NCI-H226 (cell line): ENCODE measurements at places on chromosomes 3 and 15.

DNA sequence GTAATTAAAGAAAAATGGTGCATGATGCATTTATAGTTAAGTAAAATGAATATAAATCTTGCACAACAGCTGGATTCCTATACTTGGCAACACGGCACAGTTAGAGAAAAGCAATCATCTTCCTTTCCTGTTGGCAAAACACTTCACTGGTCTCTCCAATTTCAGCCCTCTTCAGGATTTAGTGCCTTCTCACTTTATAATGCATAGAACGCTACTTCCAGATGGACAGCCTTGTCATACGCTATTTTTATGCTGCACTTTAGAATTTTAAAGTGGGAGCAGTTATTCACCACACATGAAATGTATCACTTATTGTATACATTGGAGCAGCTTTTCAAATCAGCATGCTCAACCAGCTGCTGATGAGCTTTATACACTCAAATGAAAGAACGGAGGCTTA lies 194.4 kb upstream of the GBE1 start:
- DNase-seq, result no peak

- DNase-seq, result no peak
Measured at GRCh38 chr3:102883515-102883914, 448.7 kb downstream of the ZPLD1 start.

GRCh38 chr15:38612159-38612863 lies 47.7 kb upstream of the RASGRP1 start:
- no peak for DNase-seq

- DNase-seq, result no peak
Measured at GRCh38 chr3:100802126-100802525, 92.8 kb downstream of the TFG start.

GRCh38 chr3:43534675-43535074 lies 87.1 kb downstream of the ANO10 start:
- no peak for DNase-seq

GRCh38 chr3:69122403-69122802 lies at the start of gene LMOD3:
LMOD3 (minus strand) TSS chr3:69122595; CDS start chr3:69122386, 209 bp downstream.
- DNase-seq, result no peak

- no peak for DNase-seq
Measured at GRCh38 chr3:49371946-49372345, 13.8 kb upstream of the GPX1 start.

DNA sequence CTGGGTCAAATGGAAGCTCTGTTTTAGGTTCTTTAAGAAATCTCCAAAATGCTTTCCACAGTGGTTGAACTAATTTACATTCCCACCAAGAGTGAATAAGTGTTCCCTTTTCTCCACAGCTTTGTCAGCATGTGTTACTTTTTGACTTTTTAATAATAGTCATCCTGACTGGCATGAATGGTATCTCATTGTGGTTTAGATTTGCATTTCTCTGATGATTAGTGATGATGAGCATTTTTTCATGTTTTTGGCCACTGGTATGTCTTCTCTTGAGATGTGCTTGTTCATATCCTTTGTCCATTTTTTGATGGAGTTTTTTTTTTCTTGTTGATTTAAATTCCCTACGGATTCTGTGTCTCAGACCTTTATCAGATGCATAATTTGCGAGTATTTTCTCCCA lies 745.0 kb upstream of the BCHE start:
- peak; percentile 3 for DNase-seq

DNA sequence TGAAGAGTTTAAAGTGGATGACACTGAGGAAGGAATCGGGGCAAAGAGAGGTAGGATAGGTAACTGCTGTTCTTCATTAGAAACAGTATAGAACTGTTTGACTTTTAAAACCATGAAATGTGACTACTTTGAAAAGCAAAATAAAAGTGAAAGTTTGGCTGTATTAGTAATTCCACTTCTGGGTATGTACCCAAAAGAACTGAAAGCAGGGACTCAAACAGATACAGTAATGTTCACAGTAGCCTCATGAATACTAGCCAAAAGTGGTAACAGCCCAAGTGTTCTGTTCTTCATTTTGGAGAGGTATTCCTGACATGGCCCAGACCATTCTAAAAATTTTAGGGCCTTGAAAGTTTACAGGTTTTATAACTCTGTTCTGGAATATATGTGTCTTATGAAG lies 1055.4 kb downstream of the TBL1XR1 start:
- no peak for DNase-seq

- peak; percentile 80 for DNase-seq
Measured at GRCh38 chr15:65796610-65797078, 4.6 kb upstream of the DENND4A start.

- no peak for DNase-seq
Measured at GRCh38 chr3:128368626-128369025, 98.1 kb downstream of the DNAJB8 start.

DNA sequence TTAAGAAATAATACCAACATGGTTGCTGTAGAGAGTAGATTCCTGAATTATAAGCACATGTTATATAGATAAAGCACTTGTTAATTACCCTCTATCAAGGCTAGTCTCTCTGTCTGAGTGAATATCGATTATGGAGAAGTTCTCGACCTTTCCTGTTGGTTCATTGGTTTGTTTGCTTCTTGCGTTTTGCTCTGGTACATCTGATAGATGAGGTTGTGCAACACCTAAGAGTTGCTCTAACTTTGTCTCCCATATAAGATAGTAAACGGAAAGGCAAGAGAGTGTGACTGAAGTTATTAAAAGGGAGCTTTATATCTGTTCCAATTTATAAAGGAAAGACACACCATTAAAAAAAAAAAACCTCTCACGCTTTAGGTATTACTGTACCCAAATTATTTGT lies 69.0 kb downstream of the PYDC2 start:
- no peak for DNase-seq

DNA sequence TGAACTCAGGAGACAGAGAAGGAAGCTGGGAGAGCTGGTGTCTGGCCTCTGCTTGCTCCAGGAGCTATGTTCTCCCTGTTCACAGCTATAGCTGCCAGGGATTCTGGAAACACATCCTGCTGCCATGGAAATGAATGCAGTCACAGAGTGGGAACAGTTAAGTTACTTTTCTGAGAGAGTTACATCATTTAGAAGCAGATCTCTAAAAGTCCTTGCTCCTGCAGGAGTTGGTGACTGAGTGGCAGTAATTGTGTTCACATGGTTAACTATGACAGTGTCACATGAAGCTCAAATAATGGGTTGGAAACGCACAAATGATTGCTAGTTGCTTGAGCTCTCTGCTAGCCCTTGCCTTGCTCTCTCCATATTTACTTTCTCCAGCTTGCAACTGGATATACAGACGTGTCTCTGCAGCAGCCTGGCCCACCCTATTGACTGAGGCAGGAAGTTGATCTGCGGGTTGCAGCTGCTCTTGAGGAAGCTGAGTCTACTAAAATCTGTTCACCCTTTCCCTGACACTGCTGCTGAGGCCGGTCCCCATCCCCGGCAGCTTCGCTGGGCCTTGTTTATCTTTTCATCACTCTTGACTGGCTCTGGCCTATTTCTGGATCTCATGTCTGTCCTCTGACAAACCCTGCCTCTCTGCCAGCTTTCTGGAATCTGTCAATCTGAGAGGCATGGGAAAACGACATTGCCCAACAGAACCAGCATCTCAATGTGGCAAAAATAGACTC lies 16.7 kb upstream of the ISLR start:
- DNase-seq, result no peak

DNA sequence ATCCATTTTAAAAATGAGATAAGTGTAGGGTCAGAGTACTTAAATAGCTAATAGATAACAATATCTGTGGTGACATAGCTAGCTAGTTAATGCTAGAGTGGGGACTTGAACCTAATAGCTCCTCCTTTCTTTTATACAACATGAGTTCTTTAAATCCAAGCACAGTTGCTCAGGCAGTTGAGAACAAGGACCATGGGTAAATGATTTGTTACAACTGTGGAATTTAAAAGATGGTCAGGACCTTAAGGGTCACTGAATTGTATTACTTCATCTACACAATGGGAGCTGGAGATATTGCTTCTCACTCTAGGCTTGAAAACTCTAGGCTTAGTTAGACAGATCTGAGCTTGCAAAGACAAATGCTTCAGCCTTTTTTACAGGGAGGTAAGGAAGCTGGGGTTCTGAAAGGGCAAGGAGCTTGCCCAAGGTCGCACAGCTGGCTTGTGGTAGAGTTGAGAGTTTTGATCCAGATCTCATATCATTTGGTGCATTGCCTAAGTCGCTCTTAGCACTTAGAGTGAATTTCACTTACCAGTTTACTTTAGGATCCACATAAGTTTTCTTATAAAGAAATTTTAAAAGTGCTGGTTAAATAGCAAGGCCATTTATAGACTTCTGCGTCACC lies 90.2 kb downstream of the EDEM1 start:
- DNase-seq, result no peak

- DNase-seq, result no peak
Measured at GRCh38 chr3:43198791-43199644, 87.3 kb upstream of the SNRK start.

DNA sequence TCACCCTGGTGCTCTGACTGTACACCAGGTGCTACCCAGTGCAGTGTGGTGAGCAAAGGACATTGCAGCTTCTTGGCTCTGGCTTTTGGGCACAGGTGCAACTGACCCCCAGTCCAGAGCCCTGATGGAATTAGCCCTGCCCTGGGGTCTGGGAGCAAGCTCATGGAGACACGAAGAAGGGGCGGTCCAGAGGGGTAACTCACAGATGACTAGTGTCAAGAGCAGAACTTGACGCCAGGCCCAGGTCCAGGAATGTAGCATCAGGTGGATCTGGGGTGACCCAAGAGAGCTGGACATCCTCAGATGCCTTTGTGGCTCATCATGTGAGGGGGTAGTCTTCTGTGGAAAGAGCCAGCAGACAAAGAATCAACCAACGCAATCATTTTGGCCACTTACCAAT lies 88.9 kb downstream of the ASB7 start:
- peak; percentile 1 for DNase-seq

DNA sequence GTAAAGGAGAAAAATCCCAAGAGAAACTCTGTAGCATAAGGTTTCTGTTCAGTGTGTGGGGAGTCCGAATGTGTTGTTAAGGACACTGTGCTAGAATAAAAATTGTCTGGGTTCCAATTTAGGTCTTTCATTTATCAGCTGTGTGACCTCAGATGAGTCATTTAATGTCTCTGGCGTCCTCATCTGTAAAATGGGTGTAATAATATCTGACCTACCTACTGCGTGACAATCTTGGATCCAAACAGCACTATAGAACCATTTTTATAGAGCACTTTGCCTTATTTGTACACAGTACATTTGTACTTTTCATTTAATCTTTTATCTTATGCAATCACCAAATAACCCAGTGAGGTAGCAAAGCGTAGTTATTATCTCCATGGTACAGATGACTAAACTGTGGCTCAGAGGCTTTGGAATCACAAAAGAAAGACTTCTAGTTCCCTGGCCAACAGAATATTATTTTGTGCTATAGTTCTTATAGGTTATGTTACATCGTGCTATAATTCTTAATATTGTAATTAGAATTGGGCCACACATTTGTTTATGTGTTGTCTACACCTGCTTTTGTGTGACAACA lies 46.6 kb upstream of the TNIK start:
- DNase-seq, result peak; percentile 35

GRCh38 chr3:101009386-101009785 lies 16.2 kb upstream of the ABI3BP start:
- peak; percentile 56 for DNase-seq

DNA sequence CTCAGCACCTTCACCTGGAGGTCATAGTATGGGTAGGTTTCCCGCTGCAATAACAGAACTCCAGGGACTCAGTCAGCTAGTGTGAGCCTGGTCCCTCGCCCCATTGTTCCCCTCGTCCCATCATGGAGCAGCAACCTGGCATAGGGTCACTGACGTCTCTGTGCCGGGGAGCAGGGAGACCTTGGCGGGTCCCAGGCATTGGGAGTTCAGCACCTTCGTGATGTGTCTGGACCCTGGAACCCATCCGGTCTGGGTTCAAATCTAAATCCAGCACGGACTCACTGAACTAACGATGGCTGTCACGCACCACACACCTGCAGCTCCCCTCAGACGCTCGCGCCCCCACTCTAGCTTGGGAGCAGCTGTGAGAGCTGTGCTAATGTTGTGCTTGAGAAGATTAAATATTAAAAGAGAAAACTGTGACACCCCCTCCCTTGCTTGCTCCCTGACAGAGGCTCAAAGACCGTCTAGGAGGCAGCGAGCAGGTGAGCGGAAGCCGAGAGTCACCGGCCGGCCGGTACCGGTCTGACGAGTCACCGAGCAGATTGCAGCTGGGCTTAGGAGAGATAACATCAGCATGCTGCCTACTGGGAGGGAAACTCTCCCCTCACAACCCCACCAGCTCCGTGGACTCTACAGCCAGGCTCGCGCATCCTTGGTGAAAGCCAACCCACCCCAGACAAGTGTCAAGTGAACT lies 742 bp downstream of the PLA2G4F start:
- DNase-seq, result no peak

DNA sequence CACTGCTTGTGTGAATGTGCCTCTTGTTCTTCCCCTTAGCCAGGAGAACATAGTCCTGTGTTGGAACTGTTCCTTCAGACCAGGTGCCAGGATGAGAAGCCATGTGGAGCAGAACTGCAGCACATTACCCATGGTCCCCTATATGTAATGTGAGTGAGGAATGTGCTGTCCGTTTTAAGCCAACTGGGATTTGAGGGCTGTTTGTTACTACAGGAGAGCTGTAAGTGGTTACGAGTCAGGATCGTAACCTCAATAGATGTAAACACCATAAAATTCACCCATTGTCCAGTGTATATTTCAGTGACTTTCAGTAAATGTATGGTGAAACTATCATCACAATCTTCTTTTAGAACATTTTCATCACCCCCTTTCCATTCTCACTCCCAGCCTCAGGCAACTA lies 10.1 kb upstream of the SCAP start:
- DNase-seq, result no peak

- DNase-seq, result no peak
Measured at GRCh38 chr3:43769885-43770425, 79.2 kb downstream of the ABHD5 start.

DNA sequence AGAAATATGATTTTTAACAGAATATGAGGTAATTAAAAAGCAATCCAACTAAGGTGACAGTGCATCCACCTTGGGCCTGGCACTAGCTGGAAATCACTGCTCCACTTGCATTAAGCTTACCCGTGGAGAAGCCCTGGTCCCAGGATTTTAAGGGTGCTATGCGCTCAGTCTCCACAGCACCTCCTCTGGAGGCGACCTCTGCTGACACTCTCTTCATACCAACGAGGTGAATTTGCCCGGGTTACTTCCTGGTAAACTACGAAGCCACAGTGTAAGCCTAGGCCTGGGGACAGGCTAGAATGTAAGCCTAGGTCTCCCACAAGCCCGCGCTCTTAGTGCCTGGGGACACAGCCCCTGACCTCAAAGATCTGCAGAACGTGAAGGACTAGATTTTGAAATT lies 793 bp downstream of the APOD start:
- no peak for DNase-seq
